Endodermal cell (in vitro differentiated cells): ENCODE measurements at places on chromosomes 3 and 15. TPM values are rescaled to one million over a fixed set of nuclear protein-coding genes. Genes with fewer than 3 reads are reported as not detected.
A peak's percentile ranks its signal among the peaks of the same experiment; 100 is the strongest.

The SMCO1 gene
- total RNA-seq, result not detected in 2 replicates

GRCh38 chr3:69784954-69785514 is 45.8 kb downstream of the MITF start:
- DNase-seq, result no peak

The DNASE1L3 gene
- total RNA-seq, result 0.47 TPM in 1 of 2 replicates, not detected in the other

DNA sequence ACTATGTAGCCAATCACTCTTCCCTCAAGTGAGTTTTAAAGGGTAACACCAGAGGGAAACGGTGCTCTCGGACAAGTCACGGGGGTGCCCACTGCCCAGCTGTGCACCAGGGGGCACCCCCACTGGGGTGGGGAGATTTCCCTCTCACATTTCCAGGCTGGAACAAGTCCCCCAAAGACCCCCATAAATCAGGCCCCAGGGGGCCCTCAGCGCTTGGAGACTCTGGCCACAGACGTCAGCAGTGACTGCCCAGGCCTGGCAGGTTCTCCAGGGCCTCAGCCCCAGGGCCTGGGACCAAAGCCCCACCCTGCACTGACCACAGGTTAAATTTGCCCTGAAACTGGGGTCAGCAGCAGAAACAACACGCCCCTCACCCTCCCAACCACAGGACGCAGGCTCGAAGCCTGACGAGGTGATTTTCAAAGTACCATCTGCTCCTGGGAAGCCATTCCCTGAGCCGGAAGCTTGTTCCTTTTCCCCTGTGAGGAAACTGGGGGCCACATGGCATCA is 17.0 kb downstream of the XXYLT1 start:
- DNase-seq, result peak; percentile 54

DNA sequence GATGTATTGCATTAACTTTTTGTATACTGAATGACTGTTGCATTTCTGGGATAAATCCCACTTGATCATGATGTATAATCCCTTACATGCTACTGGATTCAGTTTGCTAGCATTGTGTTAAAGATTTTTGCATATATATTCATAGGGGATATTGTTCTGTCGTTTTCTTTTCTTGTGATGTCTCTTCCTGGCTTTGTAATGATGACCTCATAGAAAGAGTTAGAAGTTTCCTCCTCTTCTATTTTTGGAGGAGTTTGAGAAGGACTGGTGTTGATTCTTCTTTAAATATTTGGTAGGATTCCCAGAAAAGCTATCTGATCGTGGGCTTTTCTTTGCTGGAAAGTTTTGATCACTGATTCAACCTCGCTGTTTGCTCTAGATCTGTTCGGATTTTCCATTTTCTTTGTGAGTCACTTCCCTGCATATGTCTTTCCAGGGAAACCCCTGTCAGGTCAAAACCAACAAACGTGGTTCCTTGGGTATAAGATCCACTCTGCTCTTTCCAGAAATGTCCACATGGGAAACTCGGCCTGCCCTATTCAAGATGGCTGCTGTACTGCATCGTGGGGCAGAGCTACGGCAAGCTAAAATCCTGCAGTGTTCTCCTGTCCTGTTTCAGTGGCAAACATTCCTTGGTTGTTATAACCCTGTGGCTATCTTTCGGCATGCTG is 120.4 kb downstream of the GABRG3 start:
- DNase-seq, result no peak

DNA sequence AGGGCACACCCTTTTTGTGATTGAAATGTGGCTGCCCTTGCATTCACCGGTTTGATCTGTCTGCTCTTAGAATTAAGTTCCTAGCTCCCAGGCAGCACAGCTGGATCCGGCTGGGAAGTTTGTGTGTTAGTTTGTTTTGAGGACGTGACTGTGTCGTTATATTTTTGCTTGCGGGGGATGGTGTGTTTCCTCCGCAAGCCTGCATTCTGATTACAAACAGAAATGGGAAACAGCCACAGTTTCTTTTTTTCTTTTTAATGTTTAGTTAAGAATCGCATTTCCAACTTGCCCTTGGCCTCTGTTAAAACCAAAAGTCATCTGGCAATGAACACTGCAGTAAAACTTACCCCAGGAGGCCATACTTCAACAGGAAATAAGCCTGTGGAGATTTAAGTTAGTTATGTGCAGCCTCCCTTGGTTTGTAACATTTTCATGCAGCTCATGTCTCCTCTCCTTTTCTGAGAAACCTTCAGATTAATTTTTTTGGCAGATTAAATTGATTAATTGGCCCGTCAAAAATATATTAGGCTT is 888 bp downstream of the TMOD3 start:
- no peak for DNase-seq

The PLCH1 gene
- total RNA-seq, result 10.5 and 12.0 TPM in 2 replicates

The C2CD4B gene
- 0.22 to 0.75 TPM (median 0.40 TPM) in 3 replicates for total RNA-seq

The TRMT10C gene
- 19.9 to 41.8 TPM (median 37.9 TPM) in 3 replicates for total RNA-seq

The IL17RD gene
- 71.3 and 71.9 TPM in 2 replicates for total RNA-seq

DNA sequence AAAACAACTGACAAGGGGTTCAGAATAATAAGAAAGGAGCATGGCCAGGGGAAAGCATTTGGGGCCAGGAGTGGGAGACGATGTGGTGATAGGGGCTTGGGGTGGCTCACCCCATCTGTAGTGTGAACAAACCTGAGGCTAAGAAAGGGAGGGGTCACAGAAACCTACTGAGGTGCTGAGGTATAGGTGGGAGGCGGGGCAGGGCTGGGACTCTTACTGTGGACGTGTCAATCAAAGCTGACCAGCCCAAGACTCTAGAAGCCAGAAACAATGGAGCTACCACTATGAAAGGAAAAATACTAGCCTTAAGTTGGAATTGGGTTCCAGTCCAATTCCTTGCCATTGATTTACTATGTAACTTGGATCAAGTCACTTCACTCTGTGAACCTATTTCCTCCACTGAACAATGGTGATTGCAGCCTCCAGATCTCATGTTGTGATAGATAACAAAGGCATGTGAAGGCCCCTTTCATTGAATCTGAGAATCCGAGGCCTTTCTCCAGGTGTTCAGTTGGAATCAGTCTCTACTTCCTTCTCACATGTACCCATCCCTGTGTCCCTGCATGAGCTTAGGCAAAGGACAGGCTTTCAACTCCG is 260.9 kb upstream of the HES1 start:
- DNase-seq, result no peak

- no peak for DNase-seq
Observed at GRCh38 chr15:59274126-59274970, 67.7 kb downstream of the LDHAL6B start.

The LEO1 gene
- total RNA-seq, result 25.6 and 26.7 TPM in 2 replicates

The SEC62 gene
- 48.7 to 66.4 TPM (median 54.3 TPM) in 3 replicates for total RNA-seq

- no peak for DNase-seq
Observed at GRCh38 chr3:157692468-157692867, 189.3 kb upstream of the VEPH1 start.

DNA sequence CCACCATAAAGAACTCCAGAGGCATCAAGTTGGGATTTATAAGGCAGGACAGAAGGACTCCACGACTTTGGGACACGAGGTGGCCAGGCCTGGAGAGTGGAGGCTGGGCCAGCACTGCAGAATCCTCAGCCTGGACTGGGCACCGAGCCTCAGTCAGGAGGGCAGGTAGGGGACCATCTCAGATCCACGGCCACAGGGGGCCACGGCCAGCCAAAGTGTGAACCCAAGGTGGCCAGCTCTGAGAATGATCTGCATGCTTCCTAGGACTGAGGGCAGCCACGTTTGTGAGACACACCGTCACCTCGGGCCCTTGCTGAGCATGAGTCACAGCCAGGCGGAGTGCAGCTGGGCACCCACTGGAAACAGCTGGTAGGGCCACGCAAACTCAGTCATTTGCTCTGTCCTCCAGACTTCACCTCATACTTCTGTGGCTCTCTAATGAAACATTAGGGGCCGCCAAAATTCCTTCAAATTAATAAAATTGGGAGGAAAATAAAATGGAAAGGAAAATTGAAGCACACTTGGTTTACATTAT is 65.8 kb downstream of the CTNNB1 start:
- DNase-seq, result no peak

GRCh38 chr3:65785065-65785645 is 253.6 kb downstream of the MAGI1 start:
- DNase-seq, result no peak

DNA sequence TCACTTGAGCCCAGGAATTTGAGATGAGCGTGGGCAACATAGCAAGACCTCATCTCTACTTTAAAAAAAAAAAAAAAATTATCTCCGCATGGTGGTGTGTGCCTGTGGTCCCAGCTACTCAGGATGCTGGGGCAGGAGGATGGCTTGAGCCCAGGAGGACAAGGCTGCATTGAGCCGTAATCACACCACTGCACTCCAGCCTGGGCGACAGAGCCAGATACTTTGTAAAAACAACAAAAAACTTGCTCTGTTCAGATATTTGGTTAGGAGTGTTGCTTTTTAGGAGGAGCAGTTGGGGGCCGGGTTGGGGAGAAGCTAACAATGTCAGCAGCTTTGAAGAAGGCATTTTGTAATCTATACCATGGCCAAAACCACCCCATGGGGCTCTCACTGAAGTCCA is 4.1 kb downstream of the GCNT3 start:
- DNase-seq, result no peak

The EPB42 gene
- total RNA-seq, result not detected in 3 replicates

GRCh38 chr15:89874926-89875564 is 18.7 kb downstream of the AP3S2 start:
- peak; percentile 93 for DNase-seq

- no peak for DNase-seq
Observed at GRCh38 chr3:138007898-138008297, 2.1 kb upstream of the CLDN18 start.

The PSTPIP1 gene
- 0.29 and 0.75 TPM in 2 replicates for total RNA-seq

GRCh38 chr15:34014556-34014955 is 24.4 kb downstream of the AVEN start:
- no peak for DNase-seq

DNA sequence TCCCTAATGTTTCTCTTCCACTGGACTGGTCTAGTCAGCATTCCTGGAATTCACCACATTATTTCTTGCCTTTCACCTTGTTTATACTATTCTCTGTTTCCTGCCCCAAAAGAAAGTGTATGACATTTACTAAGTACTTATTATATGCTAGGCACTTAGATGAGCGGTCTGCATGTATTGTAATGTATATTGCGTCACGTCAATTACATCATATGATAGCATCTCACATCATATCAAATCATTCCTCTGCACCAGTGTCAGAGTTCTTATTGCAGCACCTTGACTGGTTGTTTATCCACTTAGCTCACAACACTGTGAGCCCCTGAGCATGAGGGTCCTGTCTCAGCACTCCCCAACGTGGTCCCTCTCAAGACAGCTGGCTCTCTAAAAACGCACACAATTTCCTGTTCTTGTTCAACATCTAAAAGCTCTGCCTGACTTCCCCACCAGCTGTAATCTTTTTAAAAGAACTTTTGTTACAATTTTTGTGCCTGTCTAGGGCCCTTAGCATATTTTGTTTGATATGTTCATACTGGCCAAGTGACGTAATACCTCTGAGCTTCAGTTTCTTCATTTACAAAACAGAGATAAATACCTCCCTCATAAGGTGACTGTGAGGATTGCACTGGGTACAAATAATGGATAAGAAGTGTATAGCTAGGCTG is 58.8 kb downstream of the ARHGAP31 start:
- DNase-seq, result no peak
